Stimulated activated CD8-positive, alpha-beta memory T cell treated with anti-CD3 and anti-CD28 coated beads, Interleukin-4, amount 100 ng/mL, for 4 hours (primary cell): ENCODE measurements at places on chromosomes 1 and 21.
A peak's percentile ranks its signal among the peaks of the same experiment; 100 is the strongest.

DNA sequence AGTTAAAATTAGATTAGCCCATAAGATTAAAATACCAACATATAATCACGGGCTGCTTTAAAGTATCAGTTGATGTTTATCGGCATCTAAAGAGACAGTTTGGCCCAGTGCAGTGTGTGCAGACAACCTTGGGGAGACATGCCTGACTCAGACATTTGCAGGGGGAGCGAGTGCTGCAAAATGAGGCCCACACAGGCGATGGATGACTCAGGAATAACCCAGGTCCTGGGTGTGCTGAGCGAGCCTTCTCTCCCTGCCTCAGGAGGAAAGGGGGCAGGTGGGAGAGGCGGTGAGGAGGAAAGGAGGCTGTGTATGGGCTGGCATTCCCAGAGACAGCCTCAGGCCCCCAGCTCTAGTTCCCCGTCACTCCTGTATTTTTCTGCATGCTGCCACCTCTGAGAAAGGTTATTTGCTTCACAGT, 9.0 kb downstream of the SLC9A1 start:
- DNase-seq, result no peak

DNA sequence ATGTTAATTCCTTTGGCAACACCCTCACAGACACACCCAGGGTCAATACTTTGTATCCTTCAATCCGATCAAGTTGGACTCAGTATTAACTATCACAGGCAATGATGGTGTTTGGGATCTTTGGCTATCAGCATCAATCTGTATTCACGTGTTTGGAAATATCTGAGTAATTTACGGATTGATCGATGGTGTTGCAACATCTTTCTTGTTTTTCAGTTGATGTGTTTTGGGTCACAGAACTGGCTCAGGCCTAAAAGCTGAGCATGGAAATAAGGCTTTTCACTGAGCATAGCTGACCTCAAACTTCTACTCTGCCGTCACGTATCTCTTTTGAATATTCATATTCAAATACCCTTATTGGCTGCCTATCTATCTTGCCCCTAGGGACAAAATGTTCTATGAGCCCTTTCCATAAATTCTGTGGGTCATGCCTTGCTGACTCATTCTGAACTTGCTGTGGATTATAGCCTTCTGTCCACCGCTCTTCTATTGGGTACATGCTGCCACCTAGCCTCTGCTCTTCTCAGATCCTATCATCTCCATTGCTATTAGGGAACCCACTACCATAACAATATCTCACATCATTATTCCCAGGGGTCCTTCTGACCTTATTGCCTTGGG, 156.0 kb downstream of the PDE4B start:
- no peak for DNase-seq

DNA sequence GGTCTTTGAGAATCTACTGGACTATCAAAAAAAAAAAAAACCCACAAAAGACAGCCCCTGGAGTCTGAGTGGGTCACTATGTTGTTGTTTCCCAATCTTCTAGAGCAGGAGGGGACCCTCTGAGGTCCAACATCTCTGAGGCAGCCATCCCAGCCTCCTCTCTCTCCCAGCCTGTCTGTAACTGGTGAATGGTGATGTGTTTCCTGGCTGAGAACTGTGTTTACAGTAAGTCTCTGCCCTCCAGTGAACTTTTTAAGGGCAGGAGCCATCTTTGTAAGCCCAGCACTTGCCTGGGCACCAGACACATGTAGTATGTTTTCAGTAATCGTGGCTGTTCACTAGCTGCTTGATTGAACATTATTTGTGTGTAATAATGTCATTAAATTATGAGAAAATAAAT, 85.7 kb downstream of the SPATA46 start:
- DNase-seq, result no peak

DNA sequence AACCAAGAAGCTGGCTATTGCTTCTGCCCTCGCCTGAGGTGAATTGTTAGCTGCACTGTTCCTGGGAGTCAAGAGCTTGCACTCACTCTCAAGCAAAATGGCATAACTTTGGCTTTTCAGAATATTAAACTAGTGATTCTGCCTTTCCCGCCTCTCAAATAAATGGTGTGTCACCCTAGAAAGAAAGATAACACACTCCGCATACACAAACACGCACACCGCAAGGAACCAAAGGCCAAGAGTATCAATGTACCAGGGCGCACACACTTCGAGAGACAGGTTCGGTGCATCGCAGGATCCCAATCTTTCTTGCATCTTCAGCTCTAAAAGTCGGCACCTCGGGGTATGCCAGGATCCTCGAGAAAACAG, 470 bp upstream of the RTCA start:
- DNase-seq, result no peak

DNA sequence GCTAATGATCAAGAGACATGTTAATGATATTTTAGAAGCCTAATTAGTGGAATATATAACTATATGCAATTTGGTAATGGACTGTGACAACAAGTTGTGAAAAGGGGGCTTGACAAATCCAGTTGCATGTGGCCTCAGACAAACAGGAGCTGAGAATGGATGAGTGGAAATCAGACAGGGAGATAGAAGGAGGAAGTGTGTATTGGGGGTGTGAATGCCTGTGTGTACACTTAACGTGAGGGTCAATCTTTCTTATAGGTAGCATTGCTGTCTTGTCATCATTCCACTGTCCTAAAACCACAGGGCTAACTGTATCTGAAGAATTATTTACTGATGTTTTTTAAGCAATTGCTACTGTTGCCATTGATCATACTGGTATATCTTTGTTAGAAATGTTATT, 64.8 kb downstream of the PBX1 start:
- no peak for DNase-seq

GRCh38 chr21:31872452-31873274, at the start of gene HUNK:
Gene HUNK (plus strand): TSS chr21:31873020. CDS start chr21:31873675, 655 bp downstream.
- DNase-seq, result no peak

DNA sequence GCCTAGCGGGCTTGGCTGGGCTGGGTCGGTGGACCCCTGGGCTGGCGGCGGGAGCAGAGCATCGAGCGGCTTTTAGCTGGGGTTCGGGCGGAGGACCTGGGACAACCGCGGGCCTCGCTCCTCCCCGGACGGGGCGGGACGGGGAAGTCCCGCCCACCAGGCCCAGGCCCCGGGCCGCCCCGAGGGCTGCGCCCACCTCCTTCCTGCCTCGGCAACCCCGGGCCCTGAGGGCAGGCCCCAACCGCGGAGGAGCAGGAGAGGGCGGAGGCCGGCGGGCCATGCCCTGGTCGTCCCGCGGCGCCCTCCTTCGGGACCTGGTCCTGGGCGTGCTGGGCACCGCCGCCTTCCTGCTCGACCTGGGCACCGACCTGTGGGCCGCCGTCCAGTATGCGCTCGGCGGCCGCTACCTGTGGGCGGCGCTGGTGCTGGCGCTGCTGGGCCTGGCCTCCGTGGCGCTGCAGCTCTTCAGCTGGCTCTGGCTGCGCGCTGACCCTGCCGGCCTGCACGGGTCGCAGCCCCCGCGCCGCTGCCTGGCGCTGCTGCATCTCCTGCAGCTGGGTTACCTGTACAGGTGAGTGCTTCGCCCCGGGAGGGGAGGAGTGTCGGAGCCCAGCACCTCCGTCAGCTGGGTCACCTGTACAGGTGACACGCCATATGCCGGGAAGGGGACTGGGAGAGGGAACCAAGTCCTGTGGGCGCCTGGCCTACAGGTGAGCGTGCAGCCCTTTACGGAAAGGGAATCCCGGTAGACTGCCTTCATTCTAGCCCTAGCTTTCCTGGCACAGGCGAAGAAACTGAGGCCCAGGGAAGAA, at the start of gene XKR8:
Gene XKR8, plus strand, starts transcription at position 182 of the 812 bp plus-strand sequence. Its CDS starts 97 bp downstream, at position 279.
- DNase-seq, result peak; percentile 69

DNA sequence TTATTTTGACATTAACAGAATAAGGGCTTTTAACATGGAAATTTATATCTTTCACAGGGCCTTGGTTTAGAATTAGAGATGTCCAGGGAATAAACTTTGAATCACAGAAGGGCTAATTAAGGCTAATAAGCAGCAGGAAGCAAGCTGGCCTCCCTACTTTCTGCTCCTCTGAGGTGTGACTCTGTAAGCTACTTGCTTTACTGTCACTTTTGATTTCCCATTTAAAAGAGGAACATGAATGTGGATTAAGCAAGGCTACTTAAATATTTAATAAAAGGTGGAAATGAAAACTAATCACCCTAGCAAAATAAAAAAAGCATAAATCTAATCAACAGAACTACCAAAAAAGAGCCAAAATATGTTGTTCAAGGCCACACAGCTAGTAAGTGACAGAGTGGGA, 28.9 kb upstream of the CD5L start:
- no peak for DNase-seq

GRCh38 chr1:209884665-209885117, 53.3 kb upstream of the SYT14 start:
- no peak for DNase-seq

GRCh38 chr1:166721145-166721544, 118.1 kb upstream of the POGK start:
- DNase-seq, result no peak

GRCh38 chr1:8981169-8981568, 35.5 kb downstream of the CA6 start:
- DNase-seq, result no peak

GRCh38 chr1:225762444-225762843, 15.2 kb upstream of the SRP9 start:
- no peak for DNase-seq

- no peak for DNase-seq
Measured at GRCh38 chr1:9302745-9303524, 10.2 kb downstream of the SPSB1 start.

GRCh38 chr1:50992532-50993318, 22.7 kb downstream of the CDKN2C start:
- no peak for DNase-seq

- no peak for DNase-seq
Measured at GRCh38 chr1:2093636-2094035, 43.4 kb downstream of the PRKCZ start.

- no peak for DNase-seq
Measured at GRCh38 chr1:221067721-221068120, 188.5 kb downstream of the HLX start.

GRCh38 chr21:28705616-28706015, 287.1 kb downstream of the LTN1 start:
- DNase-seq, result no peak

DNA sequence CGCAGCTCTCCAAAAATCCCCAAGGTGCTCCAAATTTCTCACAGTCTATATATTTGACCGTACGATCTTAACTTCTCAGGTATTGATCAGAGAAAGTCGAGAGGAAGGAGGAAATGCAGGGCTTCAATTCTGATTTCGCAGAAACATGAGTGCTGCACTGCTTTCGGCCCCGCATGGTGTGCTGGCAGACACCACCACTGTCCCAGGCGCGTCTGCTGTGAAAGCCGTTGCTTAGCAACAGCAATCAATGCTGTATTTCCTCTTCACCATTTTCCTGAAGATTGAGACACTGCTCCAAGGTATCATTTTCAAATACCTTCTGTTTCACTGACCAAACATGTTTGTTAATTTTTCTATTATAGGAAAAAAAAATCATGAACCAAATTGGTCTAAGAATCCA, 296.3 kb downstream of the SMYD3 start:
- DNase-seq, result no peak

GRCh38 chr1:30701258-30701633, 22.1 kb downstream of the MATN1 start:
- no peak for DNase-seq

DNA sequence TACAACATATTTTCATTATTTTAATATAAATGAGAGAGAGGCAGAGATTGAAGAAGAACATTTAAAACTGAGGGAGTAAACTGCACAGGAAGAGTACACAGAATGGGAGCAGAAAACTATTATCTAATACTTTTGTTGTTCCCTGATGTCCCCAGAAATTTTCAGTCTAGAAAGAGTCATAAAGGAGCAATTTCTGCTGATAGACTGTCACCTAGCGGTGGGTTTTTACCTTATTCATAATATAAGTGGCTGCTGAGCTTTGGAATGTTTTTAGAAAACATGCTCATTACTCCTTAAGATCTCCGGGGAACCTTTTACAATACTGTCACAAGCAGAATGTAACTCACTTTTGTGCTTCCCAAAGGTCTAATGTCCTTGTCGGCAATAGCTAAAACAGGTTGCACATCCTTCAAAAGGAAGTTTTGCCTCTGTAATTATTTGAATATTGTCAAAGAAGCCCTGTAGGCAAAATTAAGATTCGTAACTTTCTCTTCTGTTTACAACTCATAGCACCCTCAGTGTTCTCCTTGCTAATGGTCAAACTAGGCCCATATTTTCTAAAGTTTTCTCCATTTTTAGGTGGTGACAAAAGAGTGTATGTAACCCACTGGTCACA, 4.9 kb upstream of the NPL start:
- DNase-seq, result no peak

DNA sequence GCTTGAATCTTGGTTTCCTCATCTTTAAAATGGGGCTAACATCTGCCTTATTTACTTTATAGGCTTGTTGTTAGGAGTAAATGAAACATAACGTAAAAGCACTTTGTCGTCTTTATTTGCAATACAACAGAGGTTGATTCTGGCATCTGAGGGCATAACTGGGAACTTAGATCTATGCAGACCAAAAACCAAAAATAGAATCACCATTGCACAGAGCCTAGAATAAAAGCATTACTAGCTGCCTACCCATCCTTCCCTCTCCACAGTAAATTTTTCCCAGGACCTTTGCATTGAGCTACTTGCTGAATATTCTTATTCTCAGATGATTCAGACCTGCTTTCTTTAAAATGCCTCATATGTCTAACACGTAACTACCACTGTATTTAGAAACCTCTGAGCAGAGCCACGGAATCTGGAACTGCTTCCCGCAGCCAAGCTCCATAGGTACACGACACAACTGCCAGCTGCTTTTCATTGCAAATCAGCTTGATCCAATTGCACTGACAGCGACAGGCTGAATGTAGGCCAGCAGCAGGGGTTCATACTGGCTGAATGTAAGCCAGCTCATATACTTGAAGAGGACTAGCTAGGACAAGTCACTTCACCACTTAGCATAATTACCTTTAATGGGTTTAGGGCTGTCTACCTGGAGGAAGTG, 33.2 kb upstream of the SERBP1 start:
- DNase-seq, result no peak

DNA sequence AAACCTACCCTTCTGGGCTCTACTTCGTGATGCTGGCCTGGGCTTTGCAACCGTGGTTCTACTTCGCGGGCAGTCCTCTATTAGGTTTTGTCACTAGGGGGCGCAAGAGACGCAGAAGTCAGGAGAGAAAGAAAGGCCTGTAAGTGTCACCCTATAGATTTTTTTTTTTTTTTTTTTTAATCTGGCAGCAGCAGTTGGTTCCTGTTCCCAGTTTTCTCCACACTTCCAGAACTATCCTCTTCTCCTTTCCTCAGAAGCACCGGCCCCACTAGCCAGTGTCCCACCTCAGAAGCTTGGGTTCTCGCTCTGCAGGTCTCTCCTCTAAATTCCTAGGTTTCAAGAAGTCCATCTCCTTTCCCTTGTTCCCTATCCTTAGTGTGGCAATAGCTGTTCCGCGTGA, 9.1 kb upstream of the LCE2D start:
- DNase-seq, result no peak

- DNase-seq, result no peak
Measured at GRCh38 chr21:37907076-37907475, 9.2 kb downstream of the KCNJ6 start.

GRCh38 chr1:25780318-25781129, 19.5 kb upstream of the SELENON start:
- no peak for DNase-seq

DNA sequence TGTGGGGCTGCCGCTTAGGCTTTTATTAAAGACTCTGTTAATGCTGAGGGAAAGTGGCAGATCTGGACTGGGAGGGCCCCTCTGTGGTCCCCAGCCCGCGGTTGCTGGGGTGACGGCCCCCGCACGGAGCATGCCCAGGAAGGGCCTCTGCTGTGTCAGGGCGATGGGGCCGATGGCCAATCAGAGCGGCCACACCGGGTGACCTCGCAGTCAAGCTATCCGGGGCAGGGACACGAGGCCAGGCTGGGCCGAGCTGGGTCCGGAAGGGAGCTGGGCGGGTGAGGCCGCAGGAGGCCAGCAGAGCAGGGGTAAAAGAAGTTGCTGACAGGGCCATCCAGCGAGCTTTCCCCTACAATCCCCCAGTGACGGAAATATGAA, 145.1 kb downstream of the CASZ1 start:
- no peak for DNase-seq
